ENCODE measurements at places on chromosomes 11 and 22.

DNA sequence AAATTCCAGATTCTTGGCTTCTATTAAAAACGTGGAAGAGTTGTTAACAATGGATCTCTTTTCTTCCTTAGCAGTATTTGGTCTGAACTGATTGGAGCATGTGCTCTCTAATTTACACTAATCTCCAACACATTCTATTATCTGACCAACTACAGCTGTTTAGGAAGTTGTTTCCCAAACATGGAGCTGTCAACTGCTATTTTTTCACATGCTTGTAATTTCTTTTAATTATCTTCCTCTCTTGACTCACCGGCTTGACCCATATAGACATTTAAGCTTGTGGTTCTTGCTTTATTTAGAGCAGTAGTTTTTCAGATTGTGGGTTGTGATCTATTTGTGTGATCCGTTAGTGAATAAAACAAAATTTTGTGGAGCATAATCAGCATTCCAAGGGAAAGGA lies 40.8 kb downstream of the CTNND1 start:
- no peak for DNase-seq

DNA sequence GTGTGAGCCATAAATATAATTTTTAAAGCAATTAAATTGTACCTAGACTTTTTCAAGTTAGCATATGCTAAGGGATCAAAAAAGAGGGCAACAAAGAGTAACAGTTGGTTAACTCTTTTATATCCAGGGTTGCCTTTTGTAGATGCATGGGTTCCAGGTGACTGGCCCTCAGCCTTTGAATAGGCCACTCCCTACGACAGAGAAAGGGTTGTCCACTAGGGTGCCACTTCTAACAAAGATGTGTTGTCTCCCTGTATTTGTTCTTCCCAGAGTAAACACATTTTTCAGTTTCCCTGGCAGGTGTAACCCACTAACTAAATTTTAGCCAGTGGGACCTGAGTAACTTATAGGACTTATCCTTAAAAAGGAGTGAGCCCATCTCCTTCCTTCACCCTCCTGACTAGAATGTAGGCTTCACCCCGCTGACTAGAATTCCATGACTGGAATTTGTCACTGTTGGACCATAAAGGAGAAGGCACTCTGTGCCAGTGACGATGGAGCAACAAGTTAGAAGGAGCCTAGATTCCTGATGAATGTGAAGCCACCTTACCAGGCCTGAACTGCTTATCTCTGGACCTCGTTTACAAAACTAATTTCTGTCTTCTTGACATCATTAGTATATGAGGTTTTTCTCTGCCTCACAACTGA lies 16.6 kb downstream of the TUG1 start:
- no peak for DNase-seq

- peak; percentile 69 for DNase-seq
These were observed 3.8 kb downstream of the MPEG1 start for GRCh38 chr11:59208956-59209355.

DNA sequence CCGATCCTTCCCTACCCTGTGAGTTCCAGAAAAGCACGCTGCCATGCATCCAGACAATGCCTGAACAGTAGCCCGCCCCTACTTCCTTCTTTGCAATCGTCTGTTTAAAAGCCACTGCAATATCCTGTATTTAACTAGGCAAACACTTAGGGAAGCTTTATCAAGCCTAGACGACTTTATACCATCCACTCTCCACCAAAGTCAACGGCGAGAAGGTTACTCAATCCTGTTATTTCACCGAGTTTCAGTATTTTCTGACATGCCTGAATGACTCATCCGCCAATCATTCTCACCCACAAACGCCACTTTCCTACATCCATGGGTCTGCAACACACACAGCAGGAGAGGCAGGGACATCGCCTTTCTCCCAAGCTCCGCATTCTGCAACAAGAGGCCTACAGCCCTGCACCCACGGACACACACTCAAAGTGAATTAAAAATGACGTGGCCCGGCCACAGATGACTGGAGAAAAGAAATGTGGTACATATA lies 9.3 kb downstream of the CELSR1 start:
- DNase-seq: peak; percentile 93

- DNase-seq: peak; percentile 89
These were observed 10.5 kb downstream of the TOLLIP start for GRCh38 chr11:1298695-1299492.

DNA sequence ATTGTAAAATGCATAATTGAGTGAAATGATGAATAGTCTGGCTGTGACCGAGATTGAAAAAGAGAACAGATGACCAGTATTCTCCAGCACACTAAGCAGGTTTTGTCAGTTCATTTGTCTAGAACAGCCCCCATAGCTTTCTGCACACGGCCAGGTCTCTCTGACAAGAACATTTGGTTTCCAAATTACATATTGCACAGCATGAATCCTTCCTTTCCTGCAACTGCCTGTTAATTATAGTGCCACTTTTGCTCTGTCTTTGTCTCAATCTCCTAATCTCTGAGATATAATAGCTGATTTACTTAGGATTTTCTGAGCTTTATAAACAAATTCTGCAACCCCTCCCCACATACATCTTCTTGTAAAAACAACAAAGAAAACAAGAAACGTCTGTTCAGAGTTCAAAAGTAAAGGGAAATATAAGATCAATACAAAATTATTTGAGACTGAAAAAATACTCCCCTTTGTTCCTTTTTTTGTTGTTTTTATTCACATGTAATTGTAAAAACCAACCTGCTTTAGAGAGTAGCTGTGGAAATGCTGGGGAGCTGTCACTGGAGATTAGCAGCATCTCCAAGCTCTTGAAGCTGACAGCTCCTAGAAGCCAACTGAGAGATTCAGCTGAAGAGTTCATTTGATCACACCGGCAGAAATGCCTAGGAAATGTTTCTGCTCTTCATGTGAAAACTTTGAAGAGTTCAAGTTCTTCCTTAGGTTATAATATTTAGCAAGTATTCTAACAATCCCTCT lies 998.1 kb downstream of the DLG2 start:
- no peak for DNase-seq

DNA sequence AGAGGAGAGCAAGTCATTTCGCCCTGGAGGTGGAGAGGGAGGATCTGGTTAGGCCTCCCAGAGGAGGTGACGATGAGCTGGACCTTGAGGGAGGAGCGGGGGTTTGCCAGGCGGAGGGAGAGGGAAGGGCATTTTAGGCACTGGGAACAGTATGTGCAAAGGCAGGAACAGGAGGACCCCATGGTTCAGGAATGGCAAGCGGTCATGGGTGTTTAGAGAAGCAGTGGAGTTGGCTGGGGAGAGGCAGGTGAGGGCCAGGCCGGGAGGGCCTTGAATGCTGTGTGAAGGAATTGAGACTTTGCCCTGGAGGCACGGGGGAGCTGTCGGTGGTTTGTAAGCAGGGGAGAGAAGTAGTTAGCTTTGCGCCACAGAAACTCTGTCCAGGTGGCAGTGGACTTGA lies 10.3 kb downstream of the PRDM11 start:
- DNase-seq: no peak

- DNase-seq: no peak
These were observed 88.4 kb upstream of the RTL6 start for GRCh38 chr22:44586351-44586990.

DNA sequence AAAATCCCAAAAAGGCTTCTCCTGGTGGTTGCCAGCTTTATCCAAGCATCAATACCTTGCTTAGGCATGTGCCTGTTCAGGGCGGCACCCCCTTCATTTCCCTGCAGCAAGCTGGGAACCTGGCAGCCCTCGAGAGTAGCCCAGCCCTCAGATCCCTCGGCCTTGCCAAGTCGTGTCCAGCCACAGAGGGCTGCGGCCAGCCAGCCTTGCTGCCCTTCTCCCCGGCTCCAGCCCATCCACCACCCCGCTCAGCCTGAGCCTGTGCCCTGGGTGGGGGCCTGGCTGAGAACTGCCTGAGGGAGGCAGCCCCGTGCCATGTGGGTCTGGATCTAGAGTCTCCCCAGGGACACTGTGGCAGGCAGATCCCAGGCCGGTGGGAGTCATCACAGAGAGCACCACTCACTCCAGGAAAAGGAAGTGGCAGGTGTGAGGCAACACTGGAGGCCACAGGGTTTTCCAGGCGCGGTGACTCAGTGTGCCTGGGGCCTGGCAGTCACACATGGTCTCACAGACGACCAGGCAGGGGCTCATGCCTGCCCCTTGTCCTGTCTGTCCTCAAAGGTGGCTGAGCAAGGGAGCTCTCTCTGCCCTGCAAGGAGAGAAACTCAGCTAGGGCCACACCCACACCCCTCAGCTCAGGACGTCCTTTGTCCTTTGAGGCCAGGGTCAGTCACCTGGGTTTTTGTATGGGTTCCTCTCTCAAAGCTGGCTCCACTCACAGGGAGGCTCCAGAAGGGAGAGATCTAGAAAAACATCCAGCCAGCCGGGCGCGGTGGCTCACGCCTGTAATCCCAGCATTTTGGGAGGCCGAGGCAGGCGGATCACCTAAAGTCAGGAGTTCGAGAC lies 12.2 kb upstream of the CDC42BPG start:
- peak; percentile 74 for DNase-seq

All from iris pigment epithelial cell (primary cell).